Stimulated activated CD8-positive, alpha-beta memory T cell treated with anti-CD3 and anti-CD28 coated beads, Interleukin-15, amount 100 ng/mL, for 48 hours (primary cell): ENCODE measurements at places on chromosomes 13 and 19.

DNA sequence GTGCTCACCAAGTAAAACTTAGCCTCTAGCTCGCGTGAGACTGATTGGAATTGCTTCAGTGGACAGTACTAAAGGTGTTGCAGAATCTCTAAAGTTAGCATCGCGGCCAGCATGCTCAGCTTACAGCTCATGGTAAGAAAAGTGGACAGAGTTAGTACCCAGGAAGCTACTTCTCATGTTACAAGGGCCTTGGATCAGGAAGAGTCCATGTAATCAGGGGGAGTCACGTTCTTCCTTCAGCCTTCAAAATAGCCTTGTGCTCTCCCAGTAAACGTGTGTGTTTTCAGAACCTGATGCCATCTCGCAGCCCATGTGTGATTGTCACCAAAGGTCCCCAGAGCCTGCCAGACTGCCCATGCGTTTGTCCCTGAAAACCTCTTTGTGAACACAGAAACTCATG lies 195.8 kb upstream of the RNF113B start:
- DNase-seq: no peak

DNA sequence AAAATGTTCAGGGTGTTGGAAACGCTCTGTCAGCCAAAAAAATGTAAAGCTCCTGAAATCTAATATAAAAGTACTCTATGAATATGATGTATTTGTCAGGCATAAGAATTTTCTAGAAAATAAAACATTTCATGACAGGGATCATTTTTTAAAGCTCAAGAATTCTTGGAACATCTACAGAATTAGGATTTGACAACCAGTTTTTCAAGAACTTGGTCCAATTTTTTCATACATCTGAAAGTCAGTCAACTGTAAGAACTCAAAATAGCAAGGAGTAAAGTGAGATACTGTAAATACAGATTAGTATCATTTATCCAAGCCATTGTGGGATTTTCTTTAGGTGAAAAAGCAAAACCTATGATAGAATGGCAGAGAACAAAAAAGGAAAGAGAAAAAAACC lies 41.6 kb upstream of the CLDN10 start:
- no peak for DNase-seq

GRCh38 chr19:44796701-44797115 lies 12.2 kb upstream of the BCAM start:
- DNase-seq: no peak

- DNase-seq: peak; percentile 54
Measured at GRCh38 chr13:21061029-21061763, at the start of gene LATS2. LATS2 (minus strand) TSS chr13:21061586; CDS start chr13:21046026, 15,560 bp downstream.

DNA sequence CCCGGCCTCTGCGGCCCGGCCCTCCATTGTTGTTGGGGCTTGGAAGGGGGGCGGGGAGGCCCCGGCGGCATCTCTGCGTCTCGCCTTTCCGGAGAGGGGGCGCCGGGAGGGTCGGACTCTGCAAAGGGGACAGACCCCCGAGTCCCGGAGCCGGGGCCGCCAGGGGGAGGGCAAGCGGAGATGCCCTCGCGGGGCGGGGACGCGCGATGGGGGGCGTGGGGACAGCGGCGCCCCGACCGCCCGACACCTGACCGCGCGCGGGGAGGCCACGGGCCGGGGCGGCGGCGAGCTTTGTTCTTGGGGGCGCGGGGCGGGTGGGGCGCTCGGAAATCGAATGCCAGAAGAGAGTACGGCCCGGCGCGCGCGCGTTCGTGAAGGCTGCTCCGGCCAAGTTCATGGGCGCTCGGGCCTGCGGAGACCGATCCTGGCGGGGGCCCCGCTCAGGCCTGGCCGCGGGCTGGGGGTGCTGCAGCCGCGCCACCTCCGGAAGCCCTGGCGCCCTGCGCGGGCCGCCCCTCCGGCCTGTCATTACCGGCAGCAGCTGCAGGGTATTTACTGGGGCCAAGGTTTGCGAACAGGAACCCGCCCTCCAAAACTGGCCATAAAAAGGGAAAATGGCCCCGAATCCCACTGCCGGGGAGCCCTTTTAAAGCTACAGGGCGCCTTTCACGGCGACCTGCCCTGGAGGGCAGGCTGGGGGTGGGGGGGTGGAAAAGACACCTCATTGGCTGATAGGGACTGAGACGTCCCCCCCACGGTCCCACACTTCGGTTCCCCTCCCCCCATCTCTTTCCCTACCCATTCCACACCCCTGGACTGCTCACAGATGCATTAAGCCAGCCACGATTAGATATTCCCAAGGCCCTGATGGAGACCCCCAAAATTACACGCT lies 11.1 kb upstream of the NANOS3 start:
- DNase-seq: no peak

GRCh38 chr13:92734545-92734944 lies 492.1 kb upstream of the GPC6 start:
- no peak for DNase-seq

GRCh38 chr13:83824560-83824959 lies 57.7 kb downstream of the SLITRK1 start:
- DNase-seq: no peak

DNA sequence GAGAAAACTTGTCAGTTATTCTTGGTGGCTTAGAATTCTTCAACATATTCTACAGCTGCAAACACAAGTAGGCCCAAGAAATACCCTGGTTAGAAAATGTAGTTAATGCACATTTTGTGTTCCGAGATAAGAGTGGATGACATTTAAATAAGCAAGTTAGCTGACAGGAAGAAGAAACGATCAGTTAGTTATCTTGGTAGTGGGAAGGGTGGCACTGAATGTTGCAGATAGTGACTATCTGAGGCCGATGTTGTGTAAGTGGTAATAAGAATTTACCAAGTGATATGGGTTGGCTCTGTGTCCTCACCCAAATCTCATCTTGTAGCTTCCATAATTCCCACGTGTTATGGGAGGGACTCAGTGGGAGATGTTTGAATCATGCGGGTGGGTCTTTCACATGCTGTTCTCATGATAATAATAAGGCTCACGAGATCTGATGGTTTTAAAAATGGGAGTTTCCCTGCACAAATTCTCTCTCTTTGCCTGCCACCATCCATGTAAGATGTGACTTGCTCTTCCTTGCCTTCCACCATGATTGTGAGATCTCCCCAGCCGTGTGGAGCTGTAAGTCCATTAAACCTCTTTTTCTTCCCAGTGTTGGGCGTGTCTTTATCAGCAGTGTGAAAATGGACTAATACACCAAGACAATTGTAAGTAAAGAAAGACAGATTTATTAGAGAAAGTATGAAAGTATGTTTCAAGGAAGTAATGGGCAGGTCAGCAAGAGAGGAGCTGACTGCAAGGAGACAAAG lies 10.9 kb upstream of the AKAP11 start:
- no peak for DNase-seq

GRCh38 chr13:88628882-88629281 lies 957.7 kb downstream of the SLITRK5 start:
- no peak for DNase-seq
